ENCODE measurements at places on chromosomes 2 and 18.

GRCh38 chr2:127051116-127052056 is 55.6 kb downstream of the BIN1 start:
- no peak for DNase-seq

- no peak for DNase-seq
These were observed 69.0 kb upstream of the ZCCHC2 start for GRCh38 chr18:62453864-62454263.

- DNase-seq, result no peak
These were observed 60.4 kb downstream of the RHOB start for GRCh38 chr2:20507166-20507692.

DNA sequence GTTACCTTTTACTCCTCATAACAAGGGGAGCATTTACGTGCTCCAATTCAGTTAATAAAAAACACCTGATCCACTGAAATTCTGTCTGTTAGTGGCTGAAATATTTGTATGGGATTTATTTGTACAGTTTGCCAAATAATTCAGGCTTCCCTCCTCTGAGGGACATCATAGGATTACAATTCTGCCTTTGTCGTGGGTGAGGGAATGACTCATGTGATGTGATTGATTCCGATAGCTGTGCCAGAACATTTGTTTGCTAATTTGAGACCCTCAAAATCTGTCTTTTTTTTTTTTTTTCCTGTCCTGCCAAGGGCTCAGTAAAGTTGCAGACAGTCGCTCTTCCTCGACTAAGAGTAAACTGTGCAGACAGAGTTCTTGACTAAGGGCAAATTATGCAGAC is 612.6 kb upstream of the CDH2 start:
- no peak for DNase-seq

DNA sequence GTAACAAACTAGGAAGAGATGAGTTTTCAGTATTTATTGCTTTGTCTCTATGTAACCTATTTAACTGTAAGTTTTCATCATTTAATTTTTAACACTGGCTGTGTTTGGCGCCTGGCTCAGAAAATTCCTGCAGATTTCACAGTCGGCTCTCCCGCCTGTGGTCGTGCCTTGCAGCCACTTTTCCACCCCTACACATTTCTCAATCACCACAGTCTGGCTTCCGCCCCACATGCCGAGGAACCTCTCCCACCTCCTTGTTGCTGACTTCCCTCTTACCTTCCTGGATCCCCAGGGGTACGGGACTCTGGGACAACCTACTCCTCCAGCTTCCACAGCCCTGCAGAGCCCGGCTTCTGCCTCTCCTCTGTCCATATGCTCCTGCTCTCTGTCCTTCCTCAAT is 41.6 kb upstream of the MGAT4A start:
- DNase-seq, result no peak

DNA sequence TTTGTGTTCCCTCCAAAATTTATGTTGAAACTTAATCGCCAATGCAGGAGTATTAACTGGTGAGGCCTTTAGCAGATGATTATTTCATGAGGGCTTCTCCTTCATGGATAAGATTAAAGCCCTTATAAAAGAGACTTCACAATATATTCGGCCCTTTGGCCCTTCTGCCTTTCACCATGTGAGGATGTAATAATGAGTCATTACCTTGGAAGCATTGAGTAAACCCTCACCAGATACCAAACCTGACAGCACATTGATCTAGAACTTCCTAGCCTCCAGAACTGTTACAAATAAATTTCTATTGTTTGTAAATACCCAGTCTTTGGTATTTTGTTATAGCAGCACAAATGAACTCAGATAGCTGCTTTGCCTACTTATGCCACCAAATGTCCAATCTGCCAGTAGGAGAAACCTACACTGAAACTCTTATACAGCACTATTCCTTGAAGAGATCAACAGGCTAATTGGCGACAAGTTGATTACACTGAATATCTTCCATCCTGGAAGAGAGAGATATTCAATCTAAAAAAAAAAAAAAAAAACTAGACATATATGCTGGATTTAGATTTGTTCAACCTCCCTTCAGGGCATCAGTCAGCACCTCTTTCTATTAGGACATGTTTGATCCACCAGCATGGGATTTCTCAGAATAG is 125.9 kb upstream of the COL5A2 start:
- DNase-seq, result no peak

DNA sequence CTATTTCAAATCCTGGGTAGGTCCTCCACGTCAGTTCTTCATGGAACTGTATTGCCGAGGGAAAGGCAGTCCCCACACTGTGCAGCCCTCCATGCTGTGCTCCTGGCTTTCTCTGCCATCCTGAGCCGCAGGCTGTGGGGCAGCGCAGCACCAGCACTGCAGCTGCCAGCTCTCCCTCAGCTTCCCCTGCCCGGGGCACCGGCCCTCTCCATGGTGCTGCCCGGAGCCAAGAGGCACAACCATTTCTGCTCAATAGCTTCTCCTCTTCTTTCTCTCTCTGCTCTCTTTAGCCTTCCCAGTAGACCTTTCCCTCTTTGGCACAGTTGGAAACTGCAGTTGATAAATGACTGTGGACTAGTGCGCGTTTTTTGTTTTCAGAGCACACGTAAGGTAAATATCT is 12.1 kb downstream of the ANKRD23 start:
- DNase-seq, result no peak

- DNase-seq, result no peak
These were observed 50.2 kb downstream of the VWA3B start for GRCh38 chr2:98137196-98137595.

- DNase-seq, result no peak
These were observed 149.3 kb upstream of the PGAP1 start for GRCh38 chr2:197075754-197076337.

DNA sequence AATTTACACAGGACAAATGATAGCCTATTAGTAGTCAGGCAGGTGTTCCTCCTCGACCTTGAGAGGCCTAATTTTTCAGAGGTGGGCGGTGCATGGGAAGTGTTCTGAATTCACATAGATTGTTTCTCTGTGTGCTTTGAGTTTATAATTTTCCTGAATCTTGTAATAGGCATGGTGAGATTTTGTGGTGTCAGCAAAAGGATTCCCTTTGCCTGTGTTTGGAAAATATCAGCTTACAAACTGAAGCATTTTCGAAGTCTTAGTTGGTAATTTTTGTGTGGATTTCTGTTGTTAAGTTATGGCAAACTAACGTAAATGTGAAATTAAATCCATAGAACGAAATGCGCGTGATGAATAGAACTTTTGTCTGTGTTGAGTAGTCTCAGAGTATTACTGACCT is 194.0 kb upstream of the RBMS1 start:
- DNase-seq, result peak; percentile 85

GRCh38 chr2:52288596-52288995 is 1256.7 kb upstream of the NRXN1 start:
- no peak for DNase-seq

DNA sequence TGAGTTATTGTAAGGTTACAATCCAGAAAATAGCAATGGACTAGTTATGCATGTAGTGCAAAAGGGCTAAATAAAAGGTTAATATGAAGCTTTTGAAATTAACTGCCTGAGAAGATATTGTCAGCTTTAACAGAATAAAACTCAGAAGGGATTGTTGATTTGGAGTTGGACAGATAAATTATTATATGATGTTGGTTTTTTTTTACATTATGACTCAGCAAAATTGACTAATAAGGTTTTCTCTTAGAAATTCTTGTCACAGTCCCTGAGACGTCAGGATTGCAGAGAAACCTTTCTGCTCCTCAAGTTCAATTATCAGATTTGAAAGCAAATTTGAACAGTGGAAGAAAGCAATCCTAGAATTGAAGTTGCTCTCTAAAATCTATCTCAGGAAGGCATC is 946.9 kb downstream of the CBLN2 start:
- DNase-seq, result no peak

- DNase-seq, result no peak
These were observed 41.4 kb downstream of the SGPP2 start for GRCh38 chr2:222465746-222466145.

DNA sequence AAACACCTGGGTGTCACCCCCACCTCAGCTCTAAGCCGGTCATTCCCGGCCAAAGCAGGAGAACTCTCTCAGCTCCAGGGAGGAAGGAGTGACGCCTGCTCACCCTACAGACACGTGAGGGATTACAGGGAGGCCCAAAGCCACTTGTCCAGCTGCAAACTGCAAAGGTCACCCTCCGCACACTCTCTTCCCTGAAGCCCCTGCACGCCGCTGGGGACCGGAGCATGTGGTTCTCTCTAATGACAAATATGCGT is 108.0 kb upstream of the ID2 start:
- no peak for DNase-seq

GRCh38 chr2:221997100-221997499 is 301.7 kb downstream of the PAX3 start:
- DNase-seq, result no peak

- DNase-seq, result no peak
These were observed 185.0 kb upstream of the CCDC150 start for GRCh38 chr2:196454492-196454891.

- DNase-seq, result no peak
These were observed 27.3 kb downstream of the LPIN2 start for GRCh38 chr18:2985628-2986027.

- no peak for DNase-seq
These were observed 192.6 kb upstream of the TWIST2 start for GRCh38 chr2:238655198-238655860.

- no peak for DNase-seq
These were observed 4.9 kb downstream of the IRS1 start for GRCh38 chr2:226794751-226795171.

- DNase-seq, result no peak
These were observed 98.6 kb downstream of the GFPT1 start for GRCh38 chr2:69288429-69288828.

DNA sequence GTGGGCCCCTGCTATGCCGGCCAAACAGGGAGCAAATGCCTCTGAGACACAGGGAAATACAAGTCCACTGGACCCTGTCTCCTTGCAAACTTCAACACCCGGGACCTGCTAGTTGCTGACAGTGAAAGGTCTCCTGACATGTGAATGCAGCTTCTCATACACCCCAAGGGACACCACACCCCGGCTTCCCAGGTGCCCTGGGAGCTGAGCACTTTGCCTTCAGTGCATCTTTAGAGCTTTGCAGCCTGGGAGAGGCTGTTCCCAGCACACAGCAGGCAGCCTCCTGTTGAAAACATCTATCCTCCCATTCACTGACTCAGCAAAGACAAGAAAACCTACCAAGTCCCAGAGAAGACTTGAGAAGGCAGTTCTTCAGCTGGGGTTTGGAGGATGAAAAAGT is 143.4 kb downstream of the COL6A3 start:
- no peak for DNase-seq

DNA sequence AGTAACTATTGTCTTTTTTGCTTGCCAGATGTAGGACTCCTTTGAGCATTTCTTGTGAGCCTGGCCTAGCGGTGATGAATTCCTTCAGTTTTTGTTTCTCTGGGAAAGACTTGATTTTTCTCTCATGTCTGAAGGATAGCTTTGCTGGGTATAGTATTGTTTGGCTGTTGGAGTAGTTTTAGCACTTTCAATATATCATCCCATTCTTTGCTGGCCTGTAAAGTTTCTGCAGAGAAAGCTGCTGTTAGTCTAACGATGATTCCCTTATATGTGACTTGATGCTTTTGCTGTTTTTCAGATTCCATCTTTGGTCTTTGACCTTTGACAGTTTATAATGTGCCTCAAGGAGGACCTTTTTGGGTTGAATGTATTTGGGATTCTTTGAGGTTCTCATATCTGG is 12.7 kb downstream of the ZDBF2 start:
- DNase-seq, result no peak

DNA sequence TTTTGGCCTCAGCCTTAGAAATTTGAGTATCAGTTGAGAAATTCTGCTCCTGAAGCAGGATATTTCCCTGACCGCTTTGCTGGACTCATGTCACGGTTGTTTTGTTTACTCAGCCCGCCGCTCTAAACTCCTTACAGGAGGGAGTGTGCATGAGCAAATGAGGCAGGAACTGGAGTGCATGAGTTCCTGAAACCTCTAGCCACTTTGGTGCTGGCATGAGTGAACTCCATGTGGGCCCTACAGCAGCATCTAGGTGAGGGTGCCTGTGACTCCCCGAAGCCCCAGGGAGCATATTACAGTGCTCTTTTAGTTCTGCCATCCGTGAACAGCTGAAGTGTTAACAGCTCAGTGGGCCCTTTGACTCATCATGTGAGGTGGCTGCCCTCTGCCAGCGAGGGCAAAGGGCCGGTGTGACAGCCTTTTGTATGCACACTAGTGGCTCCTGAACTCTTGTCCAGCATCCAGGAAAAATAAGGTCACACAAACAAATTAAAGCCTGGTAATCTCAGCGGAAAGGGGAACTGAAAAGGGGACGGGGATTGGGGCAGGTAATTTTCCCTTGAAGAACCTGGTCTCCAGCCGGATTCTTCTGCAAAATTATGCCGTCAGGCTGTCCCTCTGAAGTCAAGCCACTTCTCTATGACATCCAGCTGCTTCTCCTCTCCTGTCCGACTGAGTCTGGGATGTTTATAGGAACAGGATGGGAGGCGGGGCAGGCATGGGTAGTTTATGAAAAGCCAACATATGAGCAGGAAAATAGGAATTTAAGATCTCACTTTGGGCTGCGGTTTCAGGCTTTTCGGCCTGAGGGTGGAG is 1668.7 kb downstream of the SUCLG1 start:
- DNase-seq, result no peak

GRCh38 chr18:68780802-68781635 is 16.9 kb upstream of the CCDC102B start:
- no peak for DNase-seq

DNA sequence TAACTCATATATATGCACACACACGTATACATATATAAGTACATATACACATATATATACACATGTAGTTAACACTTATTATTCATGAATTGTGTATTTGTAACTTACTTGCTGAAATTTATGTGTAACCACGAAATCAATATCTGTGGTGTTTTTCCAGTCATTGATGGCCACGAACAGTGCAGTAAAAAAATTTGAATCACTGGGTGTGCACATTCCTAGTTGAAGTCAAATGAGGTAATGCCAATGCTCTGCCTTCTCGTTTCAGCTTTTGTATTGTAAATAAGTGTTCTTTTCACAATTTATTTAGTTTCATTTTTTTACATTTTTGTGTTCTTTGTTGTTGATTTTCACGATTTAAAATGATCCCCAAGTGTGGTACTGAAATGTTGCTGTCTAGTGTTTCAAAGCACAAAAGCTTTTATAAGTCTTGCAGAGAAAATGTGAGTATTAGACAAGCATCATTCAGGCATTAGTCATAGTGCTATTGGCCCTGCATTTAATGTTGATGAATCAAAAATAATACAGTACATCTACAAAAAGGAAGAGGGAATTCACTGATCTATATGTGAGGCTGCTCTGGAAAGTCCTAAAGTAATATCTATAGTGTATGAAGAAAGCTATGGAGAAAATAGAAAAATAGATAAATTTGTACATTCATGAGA is 419.0 kb downstream of the DSC3 start:
- no peak for DNase-seq

DNA sequence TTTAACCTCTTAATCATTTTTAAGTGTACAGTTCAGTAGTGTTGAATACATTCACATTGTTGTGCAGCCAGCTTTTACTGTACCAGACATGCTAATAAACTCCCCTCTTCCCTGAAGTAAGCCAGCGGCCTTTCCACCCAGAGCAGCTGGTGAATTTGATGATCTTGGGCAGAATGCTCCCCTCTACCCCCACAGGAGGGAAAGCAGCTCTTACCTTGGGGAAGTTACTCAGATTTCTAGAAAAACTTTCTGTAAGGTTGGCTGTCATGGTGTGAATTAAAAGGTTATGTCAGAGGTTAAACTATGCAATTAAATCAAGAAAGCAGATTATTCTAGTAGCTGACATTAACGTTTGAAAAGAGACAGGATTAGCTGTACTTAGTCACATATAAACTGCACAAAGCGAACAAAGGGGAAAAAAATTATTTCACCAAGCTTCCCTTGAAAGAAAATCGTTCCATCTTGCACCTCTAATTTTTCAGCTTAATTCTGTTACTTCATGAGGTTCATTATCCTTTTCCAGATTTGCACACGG is 398.5 kb upstream of the NRP2 start:
- DNase-seq, result no peak

Data from NCI-H1436 treated with DMSO at 0.1 percent for 48 hours (cell line).